ENCODE measurements at places on chromosomes 5 and 9.

DNA sequence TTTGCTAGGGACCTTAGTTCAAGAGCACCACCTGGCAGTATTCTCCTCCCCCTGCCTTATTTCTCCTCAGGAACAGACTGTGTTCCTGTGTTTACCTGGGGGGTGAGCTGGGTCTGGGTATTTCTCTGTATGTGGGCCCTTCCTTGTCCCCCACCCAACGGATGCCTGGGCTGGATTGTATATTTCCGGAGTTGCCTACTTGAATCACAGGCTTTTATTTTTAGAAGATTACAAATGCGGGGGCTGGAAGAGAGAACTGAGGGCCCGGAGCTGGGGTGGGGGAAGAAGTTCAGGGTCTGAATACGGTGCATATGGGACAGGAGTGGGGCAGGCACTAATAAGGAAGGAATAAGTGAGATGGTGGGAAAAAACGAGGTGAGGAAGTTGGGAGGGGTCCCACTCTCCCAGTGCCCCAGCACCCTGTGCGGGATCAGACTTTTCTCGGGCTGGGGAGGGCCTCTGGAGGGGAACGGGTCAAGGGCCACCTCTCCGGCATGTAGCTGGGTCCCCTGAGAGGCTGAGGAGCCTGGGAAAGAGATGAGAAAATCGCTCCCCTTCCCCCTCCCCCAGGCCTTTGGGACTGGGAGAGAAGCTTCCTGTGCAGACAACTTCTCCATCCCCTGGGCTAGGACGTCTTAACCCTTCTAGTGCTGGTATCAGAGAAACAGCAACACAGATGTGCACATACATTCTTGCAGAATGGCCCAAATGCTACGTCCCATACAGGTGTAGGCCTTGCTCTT, 42.1 kb downstream of the PCDH1 start:
- no peak for DNase-seq

GRCh38 chr5:64834611-64835010, 65.9 kb downstream of the CWC27 start:
- no peak for DNase-seq

DNA sequence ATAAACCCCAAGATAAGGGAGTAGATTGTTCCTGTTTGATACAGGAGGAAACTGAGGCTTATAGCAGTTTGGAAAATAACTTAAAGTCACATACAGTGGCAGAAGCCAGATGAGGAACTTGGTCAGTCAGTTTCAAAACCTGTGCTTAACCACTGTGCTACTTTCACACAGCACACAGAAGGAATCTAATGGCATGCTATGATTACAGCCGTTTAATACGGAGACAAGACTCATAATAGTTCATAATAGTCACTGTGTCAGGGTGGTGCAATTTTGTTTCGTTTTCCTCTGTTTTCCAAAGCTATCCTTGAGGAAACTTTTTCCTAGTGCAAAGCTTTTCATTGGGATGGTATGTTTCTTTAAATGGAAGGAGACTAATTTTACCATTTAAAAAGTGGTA, 112.3 kb downstream of the GCNT1 start:
- no peak for DNase-seq

- peak; percentile 4 for DNase-seq
These were observed 10.8 kb downstream of the KCNV2 start for GRCh38 chr9:2727966-2728613.

DNA sequence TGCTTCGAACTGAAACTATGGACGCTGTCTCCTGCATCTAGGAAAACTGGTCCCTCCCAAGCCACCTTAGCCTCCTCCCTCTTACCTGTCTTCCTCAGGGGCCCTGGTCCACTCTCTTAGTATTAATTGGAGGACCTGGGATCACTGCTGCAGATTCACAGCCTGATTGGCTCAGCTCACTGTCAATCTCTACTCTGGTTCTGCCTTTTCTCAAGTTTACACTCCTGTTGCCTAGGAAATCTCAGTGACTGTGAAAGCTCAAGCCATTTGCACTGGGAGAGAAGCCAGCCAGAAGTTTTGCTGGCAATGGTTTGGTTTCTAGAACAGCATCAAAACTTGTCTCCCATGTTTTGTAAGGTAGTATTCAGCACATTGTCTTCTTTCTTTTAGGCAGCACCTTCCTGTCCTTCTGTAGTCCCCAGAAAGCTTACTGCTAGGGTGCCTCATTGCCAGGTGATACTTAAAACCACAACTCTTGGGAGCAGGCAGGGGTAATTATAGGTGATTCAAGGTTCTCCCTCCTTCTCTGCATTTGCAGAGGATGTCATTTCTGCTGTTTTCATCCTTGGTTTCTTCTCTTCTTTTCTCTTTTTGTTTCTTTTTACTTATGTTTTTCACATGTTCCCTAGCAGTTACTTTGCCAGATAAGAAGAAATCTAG, at the start of gene CAPSL:
Gene CAPSL (minus strand): TSS at position 55 of the 660 bp plus-strand sequence. CDS start 17,502 bp downstream, outside the sequence.
- DNase-seq: peak; percentile 36

GRCh38 chr5:3222924-3223323, 372.7 kb upstream of the IRX1 start:
- no peak for DNase-seq

DNA sequence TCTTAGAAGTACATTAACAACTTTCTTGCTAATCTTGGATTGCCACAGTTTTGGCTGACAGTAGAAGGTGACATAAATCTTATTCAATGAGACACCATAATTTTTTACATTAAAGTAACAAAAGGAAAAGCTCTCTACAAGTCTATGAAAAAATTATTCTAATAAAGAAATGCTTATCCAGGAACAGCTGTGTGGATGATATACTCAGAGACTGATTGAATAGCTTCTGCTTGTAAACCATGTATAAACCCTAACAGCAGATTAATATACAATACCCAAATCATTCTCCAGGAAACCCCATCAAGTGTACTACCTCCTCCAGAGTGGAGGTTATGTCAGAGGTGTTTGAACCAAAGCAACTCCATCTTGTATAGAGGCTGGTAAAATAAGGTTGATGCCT, 581.4 kb upstream of the PTGER4 start:
- DNase-seq: no peak

GRCh38 chr5:59327191-59327980, 566.1 kb downstream of the PDE4D start:
- DNase-seq: no peak

GRCh38 chr9:128629852-128630545, 26.6 kb downstream of the DYNC2I2 start:
- DNase-seq: no peak

DNA sequence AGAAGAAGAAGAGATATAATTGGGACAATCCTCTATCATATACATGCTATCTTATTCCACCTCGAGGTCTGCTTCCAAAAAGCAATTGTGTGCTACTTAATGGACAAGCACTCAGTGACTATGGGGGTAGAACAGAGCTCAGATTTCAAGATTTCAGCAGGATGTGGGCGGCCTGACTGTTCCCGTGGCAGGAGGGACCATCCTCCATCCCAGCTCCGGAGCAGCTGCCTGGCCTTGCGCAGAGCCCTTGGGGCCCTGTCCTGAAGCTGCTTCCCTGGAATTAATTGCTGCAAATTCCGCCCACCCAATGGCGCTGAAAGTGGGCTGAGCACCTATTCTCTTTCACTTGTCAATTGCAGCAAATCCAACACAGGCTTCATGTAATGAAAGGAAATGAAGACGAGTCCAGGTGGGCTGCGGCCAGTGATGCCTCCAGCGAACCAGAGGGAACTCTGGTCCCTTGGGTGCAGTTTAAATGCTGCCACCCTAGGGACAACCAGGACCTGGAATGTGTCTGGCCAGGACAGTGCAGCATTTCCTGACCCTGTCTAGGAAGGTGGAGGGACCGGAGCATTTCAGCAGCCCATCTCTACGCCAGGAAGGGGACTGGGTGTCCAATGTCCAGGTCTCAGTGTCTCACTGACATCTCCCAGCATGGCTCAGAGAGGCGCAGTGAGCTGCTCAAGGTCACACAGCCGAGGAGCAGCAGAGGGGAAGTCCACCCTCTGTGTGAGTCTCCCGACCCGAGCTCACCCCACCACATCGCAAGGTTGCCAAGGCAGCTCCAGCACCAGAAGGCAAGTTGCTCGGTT, 50.5 kb upstream of the FCN1 start:
- DNase-seq: no peak

- DNase-seq: no peak
These were observed 243.4 kb upstream of the PIK3R1 start for GRCh38 chr5:67971971-67972821.

DNA sequence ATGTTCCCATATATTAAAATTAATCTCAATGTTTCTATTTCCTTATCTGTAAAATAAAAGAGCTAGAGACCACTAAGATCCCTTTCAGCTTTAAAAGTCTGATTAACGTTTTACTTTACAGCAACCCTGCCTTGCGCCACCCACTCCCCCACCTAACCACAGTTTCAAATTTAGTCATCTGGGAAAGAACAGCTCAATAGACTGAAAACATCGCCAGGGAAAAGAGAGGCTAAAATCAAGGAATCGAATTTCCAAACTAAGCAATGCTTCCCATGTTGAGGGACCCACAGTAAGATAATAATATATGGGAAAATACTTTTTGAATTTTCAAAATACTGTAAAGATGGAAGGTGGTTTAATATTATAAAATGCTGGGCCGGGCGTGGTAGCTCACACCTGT, 6.6 kb downstream of the SAXO1 start:
- DNase-seq: no peak

DNA sequence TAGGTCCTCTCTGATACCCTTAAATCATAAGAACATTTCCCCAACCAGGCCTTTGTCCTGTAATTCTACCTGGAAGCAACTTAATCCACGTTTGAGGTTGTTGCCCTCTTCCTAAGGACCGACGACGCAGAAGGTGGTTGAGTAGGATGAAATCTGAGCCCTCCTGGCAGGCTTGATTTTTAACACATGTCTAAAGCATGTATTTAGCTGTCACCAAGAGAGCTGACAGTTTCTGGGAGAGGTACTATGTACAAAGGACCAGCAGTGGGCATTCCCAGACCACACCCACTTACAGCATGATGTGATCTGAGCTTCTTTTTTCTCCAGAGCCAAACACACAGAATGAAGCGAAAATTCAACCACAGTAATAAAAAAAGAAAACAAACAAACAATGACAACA, 260.9 kb downstream of the SH3GL2 start:
- no peak for DNase-seq

- no peak for DNase-seq
These were observed 165.3 kb downstream of the PAX5 start for GRCh38 chr9:36868586-36869282.

GRCh38 chr5:125868036-125868435, 555.2 kb upstream of the GRAMD2B start:
- no peak for DNase-seq

DNA sequence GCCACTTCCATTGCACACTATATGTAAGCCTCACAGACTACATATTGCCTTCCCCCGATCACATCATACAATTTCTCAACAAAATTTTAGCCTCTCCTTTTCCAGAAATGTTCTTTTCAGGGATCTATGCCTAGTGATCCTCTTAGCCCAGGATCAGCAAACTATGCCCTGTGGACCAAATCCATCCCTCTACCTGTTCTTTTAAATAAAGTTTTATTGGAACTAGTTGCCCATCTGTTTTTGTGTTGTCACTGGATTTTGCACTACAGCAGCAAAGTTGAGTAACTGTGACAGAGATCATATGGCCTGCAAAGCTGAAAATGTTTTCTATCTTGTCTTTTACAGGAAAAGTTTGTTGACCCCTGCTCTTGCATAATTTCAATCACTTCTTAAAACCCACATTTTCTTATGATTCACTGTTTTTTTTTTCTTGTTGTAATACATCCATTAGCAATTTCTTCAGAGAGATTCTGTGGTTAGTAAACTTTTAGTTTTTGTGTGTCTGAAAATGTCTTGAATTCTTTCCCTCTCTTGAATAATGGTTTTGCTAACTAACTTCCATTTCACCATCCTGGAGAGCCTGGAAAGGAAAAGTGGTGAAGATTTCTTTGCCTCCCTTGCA, 7.1 kb downstream of the TXNDC8 start:
- DNase-seq: no peak

GRCh38 chr9:126326228-126327005, at the start of gene MVB12B:
Gene MVB12B (plus strand): TSS chr9:126326829. CDS start chr9:126326930, 101 bp downstream.
- DNase-seq: no peak

GRCh38 chr9:38370176-38370575, 22.3 kb upstream of the ALDH1B1 start:
- DNase-seq: no peak

DNA sequence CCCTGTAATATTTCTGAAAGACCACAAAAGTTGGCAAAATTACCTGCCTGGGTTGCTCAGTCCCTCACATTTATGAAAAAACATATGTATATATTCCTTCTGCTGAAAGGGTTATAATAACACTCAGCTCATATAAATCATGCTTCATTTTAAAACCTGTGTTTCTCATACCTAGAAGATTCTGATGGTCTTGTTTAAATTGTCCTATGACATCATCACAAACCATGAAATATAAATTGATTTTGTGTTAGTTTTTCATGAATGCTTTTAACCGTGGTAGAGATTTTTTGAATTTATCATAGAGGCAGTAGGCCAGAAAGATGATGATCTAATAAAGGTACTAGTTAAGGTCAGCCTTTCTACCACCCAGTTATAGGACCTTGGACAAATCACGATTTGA, 31.4 kb downstream of the SRFBP1 start:
- no peak for DNase-seq

- DNase-seq: no peak
These were observed 95.7 kb downstream of the ARL15 start for GRCh38 chr5:54214722-54215121.

- no peak for DNase-seq
These were observed 1190.1 kb downstream of the CDH12 start for GRCh38 chr5:21663082-21663481.

GRCh38 chr5:61329550-61330128, 2.4 kb upstream of the ZSWIM6 start:
- no peak for DNase-seq

- no peak for DNase-seq
These were observed 450.5 kb upstream of the CDH10 start for GRCh38 chr5:25095261-25095660.

DNA sequence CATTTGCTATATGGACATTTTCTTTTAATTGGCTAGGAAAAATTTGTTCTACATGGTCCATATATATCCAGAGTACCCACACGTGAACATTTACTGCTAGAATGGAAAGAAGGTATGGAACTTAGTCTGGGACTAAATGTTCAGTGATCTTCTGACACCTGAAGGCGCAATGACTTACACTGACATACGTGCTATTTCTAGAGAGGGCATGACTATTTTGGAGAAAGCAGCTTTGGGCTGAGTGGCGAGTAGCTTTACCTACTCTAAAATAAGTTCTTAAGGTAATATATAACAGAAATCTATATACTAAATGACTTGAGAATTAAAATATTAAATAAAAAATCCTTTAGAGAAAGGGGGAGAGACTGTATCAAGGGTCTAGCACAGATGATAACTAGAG, 10.4 kb downstream of the NNT start:
- DNase-seq: no peak

DNA sequence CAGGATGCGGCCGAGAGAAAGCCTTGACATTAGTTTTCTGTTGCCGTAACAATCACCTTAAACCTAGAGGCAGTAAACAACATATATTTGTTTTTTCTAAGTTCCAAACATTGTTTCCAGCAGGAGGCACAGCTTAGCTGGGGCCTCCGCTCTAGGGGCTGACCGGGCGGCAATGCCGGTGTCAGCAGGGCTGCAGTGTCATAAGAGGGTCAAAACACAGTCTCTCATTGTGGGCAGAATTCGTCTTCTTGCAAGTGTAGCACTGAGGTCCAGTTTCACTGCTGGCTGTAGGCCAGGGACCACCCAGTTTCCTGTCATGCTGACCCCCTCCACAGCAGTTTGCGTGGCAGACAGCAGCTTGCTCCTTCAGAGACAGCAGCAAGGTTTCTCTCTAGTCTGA, 186.2 kb downstream of the PJA2 start:
- DNase-seq: no peak
